Progenitor cell of endocrine pancreas (in vitro differentiated cells): ENCODE measurements at places on chromosomes 1 and 21.

GRCh38 chr1:29645586-29645985, 409.3 kb downstream of the PTPRU start:
- DNase-seq: peak; percentile 5

DNA sequence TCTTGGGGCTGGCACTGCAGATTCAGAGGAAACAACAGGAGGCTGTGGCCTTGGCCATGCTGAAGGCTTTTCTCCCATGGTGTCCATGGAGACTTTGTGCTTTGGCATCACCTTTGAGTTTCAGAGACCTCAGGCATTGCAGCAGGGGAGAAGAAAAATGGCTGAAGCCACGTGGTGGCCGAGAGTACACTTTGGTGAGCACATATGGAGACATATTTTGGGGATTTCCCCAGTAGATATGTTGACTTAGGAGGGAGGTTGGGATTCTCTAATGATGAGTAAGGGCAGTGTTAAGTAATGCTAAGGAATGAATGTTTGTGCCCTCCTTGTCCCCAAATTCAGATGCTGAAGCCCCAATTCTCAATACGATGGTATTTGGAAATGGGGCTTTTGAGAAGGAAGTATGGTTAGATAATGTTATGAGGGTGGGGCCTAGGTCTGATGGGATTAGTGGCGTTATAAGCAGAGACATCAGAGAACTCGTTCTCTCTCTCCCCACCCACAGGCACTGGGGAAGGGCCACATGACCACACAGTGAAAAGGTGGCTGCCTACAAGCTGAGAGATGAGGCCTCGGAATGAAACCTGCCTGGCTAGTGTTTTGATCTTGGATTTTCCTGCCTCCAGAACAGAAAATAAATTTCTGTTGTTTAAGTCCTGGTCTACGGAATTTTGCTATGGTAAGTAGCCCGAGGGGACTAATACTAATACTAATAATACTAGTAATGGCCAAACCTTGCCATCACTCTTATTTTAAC, 98.6 kb downstream of the TBX19 start:
- DNase-seq: no peak

- DNase-seq: peak; percentile 75
Measured at GRCh38 chr1:27388337-27389005, 4.0 kb upstream of the GPR3 start.

GRCh38 chr1:1022302-1023009, 2.5 kb downstream of the AGRN start:
- DNase-seq: no peak

DNA sequence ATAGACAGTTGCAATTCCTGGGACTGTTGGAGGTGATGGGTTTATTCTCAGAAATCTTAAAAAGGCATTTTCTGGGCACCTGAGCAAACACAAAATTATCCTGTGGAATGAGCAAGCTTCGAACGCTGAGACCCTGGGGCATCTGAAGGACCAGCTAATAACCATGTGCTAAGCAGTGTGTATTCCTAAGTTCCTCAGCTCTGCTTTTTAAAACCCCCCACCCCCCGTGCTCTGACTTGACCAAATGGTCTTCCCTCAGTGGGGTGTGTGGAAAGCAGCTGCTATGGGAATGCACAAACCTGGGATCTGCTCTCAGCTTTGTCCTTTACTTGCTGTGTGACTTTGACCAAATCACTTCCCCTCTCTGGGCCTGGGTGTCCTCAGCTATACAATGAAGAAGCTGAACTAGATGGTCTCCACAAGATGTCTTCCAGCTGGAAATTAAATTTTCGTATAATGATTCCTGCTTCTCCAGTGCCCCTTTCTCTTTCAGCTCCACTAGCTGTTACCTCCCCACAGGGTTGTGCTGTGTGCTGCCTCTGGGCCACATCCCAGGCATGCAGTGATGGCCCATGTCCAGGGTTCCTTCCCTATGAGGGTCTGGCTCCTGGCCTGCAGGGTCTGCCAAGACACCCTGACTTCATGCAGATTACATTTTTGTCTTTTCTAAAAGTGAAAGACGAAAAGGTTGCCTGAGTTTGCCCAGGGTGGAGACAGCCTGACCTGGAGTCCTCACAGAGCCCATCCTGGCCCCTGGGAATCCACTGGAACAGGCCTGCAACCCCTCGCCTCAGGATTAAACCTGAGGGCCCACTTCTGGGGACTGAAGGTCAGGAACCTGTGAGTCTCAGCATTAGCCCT, 14.9 kb upstream of the CD247 start:
- no peak for DNase-seq

- no peak for DNase-seq
Measured at GRCh38 chr1:203402629-203403337, 51.9 kb upstream of the FMOD start.

DNA sequence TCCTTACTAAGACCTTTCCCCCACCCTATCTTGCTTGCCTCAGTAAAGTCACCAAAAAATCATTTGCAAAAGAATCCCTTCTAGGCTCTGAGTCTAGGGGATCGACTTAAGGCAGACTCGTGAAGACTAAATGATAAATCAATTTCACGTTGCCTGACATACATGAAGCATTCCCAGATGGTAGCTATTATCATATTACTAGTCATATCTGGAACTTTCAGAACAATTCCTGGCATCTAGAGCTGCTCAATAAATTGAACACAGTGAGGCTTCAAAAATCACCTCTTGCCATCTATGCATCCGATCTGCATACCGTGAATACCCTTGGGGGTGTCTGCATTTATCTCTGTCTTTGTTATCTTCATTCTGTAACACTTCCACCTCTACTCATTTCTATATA, 49.6 kb upstream of the DAB1 start:
- DNase-seq: no peak

DNA sequence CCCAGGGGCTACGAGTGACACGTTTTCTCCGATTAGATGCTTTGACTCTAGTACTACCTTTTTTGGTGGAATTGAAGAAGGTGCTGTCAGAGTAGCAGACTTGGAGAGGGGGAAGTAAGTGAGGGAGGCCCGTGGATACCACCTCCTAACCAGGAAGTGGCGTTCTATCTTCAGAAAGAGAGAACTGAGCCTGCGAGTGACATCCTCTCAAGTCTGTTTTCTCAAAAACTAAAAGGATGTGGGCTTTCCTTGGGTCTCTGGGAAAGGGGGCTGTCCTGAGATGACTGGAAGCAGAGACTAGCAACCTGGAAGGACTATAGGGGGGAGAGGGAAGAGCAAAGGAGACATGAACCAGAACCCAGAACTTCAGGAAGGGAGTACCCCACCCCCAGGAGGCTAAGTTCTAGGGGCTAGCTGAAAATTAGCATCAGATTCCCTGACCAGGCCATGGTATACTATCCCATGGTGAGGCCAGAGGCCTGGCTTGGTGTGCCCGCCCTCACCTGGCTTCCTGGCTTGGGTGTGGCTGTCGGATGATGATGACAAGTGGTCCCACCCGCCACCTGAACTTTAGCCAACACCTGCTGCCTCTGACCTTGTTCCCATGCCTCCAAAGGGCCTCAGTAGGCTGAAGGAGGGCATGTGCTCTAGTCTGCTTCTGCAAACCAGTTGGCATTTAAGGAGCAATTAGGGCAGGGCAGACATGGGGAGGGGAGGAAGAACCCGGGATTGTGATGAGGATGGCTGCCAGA, 49.1 kb downstream of the ATP2B4 start:
- no peak for DNase-seq

DNA sequence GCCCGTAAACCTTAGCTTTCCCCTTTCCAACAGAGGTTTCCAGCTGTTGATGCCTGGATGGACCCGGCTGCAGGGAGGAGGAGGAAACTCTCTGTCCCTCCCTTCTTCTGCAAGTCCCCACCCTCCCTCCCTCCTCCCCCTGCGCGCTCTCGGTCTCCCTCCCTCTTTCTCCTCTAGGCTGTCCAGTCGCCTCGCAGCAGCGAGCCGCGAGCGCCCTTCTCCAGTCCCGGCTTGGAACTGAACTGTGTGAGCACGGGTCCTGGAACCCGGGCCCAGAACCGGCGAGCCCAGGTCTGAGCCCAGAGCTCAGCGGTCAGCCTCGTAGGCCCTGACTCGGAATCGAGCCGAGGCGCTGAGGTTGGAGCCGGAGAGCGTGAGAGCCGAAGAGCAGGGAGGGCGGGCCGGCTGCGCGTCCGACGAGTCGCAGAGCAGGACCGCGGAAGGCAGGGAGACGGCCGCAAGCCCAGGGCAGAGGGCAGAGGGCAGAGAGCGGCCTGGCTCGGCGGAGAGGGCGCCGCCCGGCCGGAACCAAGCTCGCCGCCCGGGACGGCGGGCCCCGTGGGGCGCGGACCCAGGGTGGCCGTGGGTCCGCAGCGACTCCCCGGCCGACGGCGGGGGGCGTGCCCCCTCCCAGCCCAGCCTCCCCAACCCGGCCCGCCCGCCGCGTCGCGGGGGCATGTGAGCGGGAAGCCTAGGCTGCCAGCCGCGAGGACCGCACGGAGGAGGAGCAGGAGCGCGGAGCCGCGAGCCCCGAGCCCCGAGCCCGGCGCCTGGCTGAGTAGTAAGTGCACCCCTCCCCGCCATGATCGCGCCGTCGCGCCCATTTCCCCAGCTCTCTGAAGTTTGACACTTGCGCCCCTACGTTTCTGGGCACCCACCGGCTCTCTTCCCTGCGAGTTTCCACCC, at the start of gene SOX13:
SOX13 (plus strand) TSS at position 185 of the 906 bp plus-strand sequence. CDS start 39,801 bp downstream, outside the sequence.
- peak; percentile 65 for DNase-seq

GRCh38 chr1:26702680-26703038, 6.8 kb downstream of the ARID1A start:
- no peak for DNase-seq

DNA sequence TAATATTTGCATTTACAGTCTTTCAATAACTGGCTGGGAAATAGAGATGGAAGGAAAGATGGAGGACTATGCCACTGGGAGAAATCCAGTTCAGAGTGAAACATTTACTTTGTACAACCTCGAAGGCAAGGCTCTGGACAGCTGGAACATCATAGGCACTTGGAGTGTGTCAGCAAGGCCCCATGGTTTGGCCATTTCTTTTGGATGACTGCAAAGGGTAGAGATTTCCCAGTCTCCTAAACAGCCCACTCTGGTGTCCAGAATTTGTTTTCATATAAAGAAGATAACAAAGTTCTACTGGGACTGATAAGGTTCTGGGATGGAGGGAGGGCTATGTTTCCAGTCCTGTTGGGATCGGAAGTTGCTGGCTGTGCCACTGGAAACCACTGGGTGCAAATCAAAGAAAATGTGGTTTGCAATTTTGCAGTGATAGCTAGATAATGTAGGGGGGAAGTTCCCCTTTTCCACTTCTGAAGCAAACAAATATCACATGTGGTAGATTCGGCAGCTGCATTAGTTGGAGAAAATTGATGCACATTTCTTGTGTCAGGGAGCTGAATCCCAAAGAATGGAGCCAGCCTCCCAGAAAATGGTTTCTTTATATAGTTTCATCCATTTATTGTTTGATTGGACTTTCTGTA, 16.2 kb downstream of the KCND3 start:
- no peak for DNase-seq

DNA sequence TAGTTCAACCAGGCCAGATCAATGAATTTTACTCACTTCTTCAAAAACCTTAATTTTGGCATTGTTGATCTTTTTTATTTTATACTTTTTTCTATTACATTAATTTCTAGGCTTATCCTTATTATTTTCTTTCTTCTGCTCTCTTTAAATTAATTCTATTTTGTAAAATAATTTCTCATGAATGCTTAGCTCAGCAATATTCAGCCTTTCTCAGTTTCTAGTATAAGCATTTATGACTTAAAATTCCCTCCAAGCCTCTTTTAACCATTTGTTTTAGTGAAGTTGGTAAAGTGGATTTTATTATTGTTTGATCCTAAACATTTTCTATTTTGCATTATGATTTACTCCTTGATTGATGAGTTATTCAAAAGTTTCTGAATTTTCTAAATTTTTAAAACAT, 20.6 kb upstream of the SAMD13 start:
- DNase-seq: no peak

- DNase-seq: no peak
Measured at GRCh38 chr1:3907031-3907534, 7.0 kb upstream of the C1orf174 start.

- DNase-seq: no peak
Measured at GRCh38 chr1:54276617-54277450, 76.9 kb downstream of the MRPL37 start.

DNA sequence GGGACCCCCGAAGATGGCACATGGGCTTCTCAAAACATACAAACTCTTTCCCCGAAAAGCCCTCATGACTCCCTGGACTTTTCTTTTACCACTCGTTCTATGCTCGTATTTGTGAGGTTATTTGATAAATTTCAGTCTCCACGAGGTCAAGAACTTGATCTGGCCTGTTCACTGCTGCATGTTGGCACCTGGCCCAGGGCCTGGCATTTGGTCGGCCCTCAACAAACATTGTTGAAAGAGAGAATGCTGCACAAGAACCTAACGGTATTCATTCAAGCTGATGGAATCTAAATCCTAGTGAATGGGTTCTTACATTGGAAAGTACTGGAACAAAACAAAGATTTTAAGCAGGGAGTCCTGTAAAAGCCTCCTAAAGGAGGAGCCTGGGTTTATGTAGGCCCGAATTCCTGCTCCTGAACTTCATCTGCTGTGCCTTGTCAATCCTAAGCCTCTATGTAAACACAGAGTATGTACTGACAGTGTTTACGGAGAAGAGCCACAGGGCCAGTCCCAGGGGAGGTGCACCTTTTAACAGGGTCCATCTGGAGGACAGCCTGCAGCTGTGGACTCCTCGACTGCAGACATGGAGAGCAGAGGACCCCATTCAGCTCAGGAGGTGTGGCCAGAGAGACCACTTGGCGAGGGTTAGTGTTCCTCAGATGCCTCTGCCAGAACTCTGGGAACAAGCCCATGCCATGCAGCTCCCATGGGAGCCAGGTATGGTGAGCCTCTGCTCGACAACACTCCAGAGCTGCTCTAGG, 46.9 kb downstream of the L1TD1 start:
- no peak for DNase-seq

DNA sequence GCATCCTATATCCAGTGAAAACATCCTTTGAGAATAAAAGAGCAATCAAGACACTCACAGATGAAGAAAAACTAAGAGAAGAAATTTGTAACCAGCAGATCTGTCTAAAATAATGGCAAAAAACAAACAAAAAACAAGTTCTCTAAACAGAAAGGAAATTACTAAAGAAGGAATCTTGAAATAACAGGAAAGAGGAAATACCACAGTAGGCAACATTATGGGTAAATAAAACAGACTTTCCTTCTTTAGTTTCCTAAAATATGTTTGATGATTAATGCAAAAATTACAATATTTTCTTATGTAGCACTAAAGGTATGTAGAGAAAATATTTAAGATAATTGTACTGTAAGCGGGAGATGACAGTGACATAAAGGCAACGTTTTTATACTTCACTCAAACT, 23.5 kb downstream of the SLC19A1 start:
- no peak for DNase-seq

- DNase-seq: no peak
Measured at GRCh38 chr21:45632637-45633251, 10.8 kb upstream of the PCBP3 start.

GRCh38 chr1:54887665-54888071, 673 bp upstream of the DHCR24 start:
- no peak for DNase-seq

GRCh38 chr1:89279011-89279466, 6.4 kb upstream of the GBP5 start:
- no peak for DNase-seq
